ENCODE measurements at places on chromosomes 2 and 18.

- DNase-seq: no peak
Observed at GRCh38 chr2:60882971-60883753, 1.8 kb downstream of the REL start.

- peak; percentile 26 for DNase-seq
Observed at GRCh38 chr2:223952280-223952968, 4.8 kb upstream of the MRPL44 start.

GRCh38 chr2:86037141-86037794 is 68.4 kb downstream of the POLR1A start:
- DNase-seq: no peak

GRCh38 chr18:27447451-27447881 is 262.4 kb upstream of the CHST9 start:
- DNase-seq: peak; percentile 64

DNA sequence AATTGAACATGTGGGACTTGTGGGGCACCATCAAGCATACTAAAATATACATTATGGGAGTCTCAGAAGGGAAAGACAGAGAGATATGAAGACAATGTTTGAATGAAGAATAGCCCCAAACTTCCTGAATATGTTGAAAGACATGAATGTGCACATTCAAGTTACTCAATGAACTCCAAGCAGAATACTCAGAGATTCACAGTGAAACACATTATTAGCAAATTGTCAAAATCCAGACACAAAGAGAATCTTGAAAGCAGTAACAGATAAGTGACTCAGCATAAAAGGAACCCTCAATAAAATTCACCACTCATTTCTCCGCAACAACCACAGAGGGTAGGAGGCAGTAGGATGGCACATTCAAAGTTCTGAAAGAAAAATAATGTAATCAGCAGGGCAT is 8.8 kb downstream of the C2orf92 start:
- no peak for DNase-seq

DNA sequence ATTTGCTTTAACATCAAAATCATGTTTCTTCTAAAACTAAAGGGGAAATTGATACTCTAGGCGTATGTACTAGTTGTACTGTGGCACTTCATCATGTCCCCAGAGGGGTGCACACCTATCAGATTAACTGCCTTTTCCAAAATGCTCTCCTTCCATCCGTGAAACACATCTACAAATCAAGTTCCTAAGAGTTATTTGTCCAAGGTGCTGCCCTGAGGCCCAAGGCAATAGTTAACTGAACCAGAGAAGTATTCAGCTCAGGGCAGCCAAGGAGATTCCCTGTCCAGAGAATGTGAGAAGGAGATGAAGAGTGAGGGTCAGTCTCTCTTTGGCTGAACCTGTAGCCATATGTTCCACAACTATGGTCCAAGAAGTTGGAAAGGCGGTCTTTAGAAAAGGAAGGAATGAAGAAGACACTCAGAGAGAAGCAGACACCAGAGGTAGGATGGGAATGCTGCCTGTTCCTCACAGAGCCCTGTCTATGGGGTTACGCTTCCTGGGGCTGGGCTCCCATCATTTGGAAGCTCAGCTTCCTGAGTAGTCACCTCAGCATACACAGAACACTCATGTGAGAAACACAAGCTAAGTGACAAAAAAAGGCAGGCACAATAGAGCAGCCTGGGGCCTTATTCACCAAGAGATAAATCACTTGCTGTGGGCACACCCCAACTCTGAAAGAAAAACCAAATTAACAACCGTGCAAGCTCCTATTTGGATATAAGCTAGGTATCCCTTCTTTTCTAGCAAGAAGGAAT is 55.6 kb downstream of the ANKRD44 start:
- DNase-seq: peak; percentile 11

DNA sequence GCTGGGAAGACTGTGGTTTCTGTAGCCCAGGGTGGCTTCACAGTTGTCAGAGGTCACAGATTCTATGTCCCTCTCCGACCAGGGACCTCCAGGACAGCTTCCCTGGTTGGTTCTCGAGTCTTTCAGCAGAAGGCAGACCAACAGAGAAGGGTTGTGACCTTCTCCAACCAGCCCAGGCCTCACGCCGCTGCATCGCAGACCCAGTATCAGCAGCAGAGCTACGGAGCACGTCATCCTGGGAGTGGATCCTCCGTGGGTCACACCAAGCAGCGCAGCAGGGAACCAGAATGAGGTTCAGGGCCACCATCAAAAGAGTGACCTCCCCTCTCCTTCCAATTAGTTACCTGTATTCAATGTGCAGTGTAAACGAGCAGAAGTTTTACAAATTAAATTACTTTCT is 49.3 kb downstream of the ST3GAL5 start:
- no peak for DNase-seq

- no peak for DNase-seq
Observed at GRCh38 chr18:52844323-52844722, 504.3 kb downstream of the DCC start.

DNA sequence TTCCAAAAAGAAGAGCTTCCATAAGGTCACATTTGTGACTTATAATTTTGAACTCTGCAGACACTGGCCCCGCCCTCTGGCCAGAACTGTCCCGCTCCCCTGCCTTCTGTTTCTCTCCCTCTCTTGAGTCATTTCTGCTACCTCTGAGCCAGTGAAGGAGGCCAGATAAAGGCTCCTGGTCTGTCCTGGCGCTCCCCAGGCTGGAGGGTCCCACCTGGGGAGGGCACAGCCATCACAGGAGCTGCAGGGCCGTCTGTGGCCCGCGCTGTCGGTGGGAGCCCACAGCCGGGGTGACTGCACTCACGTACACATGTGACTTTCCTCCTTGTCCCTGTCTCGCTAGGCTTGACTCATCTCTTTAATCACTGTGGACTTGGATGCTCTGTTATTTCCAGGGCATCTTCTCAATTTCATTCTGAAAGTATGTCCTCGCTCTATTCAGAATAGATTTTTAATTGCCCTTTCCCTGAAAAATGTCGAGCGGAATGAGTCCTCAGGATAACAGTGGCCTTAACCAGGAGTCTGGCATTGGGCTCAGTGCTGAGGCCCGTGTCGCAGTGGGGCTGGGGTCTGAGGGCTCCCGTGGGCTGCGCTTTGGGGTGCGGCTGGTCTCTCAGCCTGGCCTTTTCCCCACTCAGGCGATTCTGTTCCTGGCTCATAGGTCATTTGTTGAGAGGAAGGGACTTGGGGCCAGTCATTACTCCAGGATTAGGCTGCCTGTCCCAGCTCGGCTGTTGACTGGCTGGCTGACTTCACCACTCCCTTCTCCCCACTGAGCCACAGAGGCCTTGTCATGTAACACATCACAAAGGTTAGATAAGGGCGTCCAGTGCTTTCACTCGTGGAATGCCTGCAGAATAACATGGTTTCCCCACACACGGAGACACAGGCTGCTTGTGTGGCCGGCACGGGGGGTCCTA is 34.5 kb downstream of the KLHL29 start:
- DNase-seq: no peak

DNA sequence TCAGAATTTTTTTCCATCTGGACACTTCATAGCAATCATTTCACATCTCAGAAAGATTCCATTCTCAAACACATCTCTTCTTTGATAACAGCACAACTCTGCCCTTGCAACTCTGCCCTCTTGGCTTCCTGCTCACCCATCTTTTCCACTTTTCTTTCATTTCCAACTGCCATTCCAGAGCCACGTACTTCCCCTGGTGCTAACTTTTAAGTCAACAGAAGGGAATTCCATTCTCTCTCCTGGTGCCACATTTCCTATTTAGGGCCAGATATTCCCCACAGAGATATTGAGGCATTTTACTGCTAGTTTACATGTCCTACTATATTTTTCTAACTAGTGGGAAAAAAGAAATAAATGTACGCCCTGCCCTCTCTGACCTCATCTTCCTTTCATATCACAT is 590.2 kb downstream of the ARHGAP15 start:
- DNase-seq: no peak

DNA sequence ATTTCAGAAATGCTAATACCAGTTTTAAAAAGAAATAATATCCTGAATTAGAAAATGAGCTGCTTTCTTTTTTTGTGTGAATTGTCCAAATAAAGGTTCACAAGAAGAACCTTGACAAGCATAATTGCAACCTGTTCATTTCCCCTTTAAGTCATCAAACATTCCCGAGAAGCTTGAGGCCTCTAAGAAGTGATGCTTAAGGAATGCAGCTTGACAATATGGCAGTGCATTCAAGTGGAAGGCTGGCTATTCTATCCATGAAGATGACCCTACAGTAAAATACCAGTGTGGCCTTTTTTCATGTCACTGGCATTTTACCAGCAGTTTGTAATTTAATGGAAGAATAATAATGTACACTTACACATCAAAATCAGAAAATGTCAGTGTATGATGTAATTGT is 216.7 kb downstream of the CTNNA2 start:
- DNase-seq: no peak

GRCh38 chr18:22778996-22779395 is 154.1 kb upstream of the RBBP8 start:
- DNase-seq: peak; percentile 71

DNA sequence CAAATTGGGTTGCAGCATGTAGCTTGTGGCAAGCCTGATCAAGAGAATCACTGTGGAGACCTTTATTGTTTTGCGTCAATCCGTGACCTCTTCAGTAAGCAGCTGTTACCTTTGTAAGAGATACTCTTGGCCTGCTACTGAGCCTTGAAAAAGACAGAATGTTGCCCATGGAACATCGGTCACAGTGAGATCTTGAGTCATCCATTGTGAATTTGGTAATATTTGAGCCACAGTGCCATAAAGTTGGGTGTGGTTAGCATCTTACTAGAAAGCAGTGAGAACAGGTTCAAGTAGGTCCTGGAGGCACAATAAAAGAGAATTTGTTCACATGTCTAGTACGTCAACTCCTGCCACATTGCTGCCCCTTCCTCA is 12.7 kb upstream of the EFR3B start:
- peak; percentile 98 for DNase-seq

Measured in NCI-H345 (cell line).